Glomerular endothelial cell (primary cell): ENCODE measurements at places on chromosomes 5 and 9.

DNA sequence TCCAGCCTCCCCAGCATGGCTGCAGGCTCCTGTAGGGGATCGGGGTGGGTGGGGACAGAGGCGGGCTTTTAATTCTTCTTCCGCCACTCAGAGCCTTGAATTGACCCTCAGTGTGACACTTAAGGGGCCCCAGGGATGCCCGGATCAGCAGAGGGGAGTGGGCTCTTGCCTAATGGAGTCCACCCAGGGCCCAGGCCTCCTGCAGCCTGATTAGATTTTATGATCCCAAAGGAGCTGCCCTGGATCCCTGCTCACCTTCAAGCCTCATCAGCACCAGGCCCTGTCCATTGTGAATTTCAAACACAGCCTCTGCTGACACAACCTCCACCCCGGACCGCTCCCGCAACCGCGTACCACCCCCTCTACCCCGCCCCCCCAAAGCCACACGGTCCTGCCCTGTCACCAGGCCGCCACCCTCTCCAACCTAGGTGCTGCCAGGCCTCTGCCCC lies 214.1 kb upstream of the IER5L start:
- no peak for DNase-seq

DNA sequence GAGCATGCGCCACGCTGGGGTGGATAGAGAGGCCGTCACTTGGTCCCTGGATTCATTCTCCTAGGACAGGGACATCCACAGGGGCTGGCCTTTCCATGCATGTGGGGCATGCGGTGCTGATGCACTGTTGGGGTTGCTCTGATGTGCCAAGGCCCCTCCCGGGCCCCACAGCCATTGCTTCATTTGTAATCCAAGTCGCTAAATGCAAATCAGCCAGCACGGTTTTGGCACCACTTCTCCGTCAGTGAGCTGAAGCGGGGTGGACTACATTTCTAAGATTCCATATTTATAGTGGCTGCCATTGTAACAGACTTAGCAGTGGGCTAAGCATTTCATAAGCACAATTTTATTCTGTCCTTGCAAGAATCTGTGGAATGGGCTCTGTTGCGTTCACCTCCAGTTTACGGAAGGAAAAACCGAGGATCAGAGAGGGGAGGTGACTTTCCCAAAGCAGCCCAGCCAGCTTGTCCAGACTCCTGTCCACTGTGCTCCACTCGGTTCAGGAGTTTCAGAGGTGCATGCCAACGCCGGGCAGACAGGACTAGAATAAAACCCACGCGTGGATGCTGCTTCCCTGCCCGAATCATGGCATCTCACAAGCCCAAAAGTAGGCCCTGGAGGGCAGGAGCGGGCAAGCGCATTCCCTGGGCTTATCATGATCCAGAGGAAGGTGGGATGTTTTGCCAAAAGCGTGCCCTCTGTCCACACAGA lies 102.6 kb upstream of the COL5A1 start:
- DNase-seq: no peak

- no peak for DNase-seq
These were observed 224.0 kb downstream of the GAS1 start for GRCh38 chr9:86723346-86723745.

GRCh38 chr9:101578378-101578777 lies 16.4 kb downstream of the PPP3R2 start:
- DNase-seq: no peak

- DNase-seq: peak; percentile 75
These were observed 109.1 kb downstream of the SUSD1 start for GRCh38 chr9:112065806-112066606.

- no peak for DNase-seq
These were observed 145.6 kb downstream of the PPP2R2B start for GRCh38 chr5:146732962-146733361.

- no peak for DNase-seq
These were observed 325.0 kb downstream of the EDIL3 start for GRCh38 chr5:84059672-84060071.

GRCh38 chr9:107963246-107963645 lies 473.7 kb upstream of the KLF4 start:
- DNase-seq: no peak

DNA sequence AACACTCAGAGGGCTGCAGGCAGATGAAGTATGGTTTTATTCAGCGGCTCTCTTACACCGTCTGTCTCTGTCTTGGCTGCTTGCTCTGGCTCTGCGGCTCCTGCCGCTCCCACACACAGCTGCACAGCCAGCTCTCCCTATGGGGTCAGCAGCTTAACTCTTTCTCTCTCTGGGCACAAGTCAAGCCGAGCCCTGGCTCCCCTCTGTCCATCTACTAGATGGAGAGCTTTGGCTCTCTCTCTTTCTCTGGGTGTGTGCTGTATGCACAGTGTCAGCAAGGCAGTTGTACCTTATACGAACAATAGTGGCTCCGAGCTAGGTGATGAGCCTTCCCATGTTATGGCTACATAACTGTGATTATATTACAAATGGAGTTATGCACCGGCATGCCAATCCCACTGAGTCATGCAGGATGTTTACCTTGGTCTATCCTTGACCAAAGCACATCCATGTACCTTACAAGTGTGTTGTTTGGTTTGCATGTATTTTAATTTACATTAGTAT lies 19.3 kb upstream of the PPP2CA start:
- DNase-seq: no peak

DNA sequence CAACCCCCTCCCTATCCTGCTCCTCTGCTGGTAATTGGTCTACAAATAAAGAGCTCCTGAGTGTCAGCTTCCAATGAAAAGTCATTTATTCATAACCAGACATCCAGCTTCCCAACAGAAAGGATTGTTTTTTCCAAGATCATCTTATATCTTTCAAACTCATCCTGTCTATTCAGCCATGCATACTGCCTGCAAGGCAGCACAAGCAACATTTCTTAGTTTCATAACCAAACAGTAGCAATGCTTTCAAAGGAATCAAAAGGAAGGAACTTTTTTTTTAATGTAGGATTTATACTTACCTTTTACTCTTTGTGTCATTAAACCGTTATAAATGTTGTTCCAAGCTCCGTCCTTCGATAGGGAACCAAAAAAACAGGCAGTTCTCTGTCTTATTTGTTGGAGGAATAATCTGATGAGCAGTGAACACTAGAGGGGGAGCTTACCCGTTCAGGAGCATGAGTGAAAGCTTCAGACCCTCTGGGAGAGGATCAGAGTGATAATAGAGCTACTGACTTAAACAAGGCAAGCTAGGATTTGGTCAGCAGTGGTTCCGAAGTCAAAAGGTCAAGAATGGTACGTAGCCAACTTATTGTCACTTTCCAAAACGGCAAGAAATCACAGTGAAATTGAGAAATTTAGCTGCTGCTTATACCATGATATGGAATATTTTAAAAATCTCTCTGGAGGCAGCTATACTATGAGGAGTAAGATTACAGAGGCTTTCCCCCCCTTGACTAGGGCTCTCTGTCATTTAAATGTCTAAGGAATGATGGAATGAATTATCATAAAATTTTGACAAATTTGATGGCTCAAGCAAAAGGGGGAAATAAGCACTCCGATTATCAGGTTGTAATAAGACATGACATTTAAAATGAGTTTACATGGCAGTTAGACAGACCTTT lies 892.9 kb downstream of the NR2F1-AS1 start:
- no peak for DNase-seq

- DNase-seq: no peak
These were observed 11.5 kb upstream of the OTULINL start for GRCh38 chr5:14569948-14570691.

GRCh38 chr5:14767053-14767452 lies 102.5 kb downstream of the OTULIN start:
- DNase-seq: no peak

- no peak for DNase-seq
These were observed 1.7 kb upstream of the AGTPBP1 start for GRCh38 chr9:85743275-85744128.

DNA sequence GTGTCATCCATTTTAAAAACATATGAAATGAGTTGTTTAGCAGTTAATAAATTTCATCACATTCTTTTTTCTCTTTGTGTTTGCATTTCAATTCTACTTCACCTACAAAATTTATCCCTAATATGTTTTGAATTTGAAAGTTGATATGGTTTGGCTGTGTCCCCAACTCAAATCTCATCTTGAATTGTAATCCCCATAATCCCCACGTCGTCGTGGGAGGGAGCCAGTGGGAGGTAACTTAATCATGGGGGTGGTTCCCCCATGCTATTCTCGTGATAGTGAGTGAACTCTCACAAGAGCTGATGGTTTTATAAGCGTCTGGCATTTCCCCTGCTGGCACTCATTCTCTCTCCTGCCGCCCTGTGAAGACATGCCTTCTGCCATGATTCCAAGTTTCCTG lies 200.1 kb downstream of the EPB41L4A start:
- DNase-seq: no peak

GRCh38 chr5:141691286-141691866 lies 9.3 kb upstream of the ARAP3 start:
- DNase-seq: no peak

DNA sequence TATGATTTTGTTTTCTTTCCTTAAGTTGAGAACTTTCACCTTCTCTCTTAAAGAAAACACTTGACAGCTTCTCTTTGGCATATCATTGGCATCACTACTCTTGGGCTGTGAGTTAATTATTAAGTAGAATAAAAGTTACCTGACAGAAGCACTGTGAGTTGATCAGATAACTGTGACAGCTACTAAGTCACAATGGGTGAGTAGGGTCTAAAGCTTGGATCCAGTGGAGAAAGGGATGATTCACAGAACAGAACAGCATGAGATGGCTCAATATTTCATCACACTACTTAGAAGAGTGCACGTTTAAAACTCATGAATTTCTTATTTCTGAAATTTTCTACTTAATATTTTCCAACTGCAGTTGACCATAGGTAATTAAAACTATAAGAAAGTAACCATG lies 268.5 kb upstream of the NMUR2 start:
- DNase-seq: no peak

GRCh38 chr5:173832386-173832785 lies 55.8 kb upstream of the CPEB4 start:
- DNase-seq: no peak

DNA sequence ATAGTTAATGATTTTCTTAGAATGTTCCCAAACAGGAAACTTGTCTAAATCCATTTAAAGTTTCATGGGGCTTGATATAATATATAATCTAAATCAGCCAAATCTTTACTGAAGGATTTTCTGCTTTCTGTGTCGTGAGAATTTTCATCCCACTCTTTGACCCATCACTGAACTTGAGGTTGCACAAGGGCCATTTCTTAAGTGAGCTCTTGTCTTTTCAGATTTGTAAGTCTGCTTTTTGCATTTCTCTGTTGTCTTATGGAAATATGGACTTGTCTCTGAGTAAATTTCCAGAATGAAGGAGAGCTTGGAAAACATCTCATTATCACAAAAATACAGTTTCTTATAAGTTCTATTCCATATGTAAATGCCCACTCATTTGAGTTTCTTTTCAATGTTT lies 149.2 kb upstream of the ARRDC3 start:
- DNase-seq: no peak

GRCh38 chr9:83583151-83584014 lies 39.6 kb upstream of the IDNK start:
- no peak for DNase-seq

- DNase-seq: peak; percentile 42
These were observed 85.4 kb downstream of the HSD17B4 start for GRCh38 chr5:119537704-119538103.

DNA sequence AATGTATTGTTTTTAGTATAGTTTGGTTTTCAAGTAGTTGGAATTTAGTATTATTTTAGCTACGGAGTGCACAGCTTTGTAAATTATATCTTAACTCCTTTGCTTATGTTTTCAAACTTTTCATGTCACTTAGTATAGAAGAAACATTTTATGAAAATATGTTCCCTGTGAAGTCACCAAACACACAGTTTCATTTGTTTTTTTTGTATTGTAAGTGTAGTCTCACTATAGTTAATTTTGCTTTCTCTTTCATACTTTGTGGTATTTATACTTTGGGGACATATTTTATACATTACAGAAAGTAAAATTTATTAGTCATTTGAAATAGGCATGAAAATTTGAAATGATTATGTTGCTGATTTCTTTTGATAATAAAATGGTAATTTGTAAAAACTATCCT lies 5.0 kb downstream of the CHSY3 start:
- DNase-seq: no peak

- no peak for DNase-seq
These were observed 96.3 kb downstream of the GLDC start for GRCh38 chr9:6549106-6549800.

- no peak for DNase-seq
These were observed 61.0 kb upstream of the RAD23B start for GRCh38 chr9:107222020-107222522.

DNA sequence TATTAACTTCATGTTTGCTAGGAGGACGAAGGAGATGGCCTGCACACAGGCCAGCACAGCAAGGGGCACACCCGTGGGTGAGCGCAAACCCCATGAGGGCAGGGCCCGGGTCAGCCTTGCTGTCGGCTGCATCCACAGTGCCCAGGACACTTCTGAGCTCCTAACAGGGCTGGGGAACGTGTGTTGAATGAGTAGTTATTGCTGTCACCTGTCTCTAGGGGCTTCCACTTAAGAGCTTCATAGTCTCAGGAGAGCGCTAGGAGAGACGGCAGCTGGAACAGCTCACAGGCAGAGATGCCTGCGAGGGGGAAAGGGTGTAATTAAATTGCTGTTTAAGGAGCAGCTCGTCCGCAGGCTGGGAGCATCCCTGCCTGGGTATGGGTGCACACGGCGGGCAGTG lies 91.4 kb upstream of the NEURL1B start:
- no peak for DNase-seq

- no peak for DNase-seq
These were observed 44.0 kb downstream of the PTCD2 start for GRCh38 chr5:72364171-72364570.

DNA sequence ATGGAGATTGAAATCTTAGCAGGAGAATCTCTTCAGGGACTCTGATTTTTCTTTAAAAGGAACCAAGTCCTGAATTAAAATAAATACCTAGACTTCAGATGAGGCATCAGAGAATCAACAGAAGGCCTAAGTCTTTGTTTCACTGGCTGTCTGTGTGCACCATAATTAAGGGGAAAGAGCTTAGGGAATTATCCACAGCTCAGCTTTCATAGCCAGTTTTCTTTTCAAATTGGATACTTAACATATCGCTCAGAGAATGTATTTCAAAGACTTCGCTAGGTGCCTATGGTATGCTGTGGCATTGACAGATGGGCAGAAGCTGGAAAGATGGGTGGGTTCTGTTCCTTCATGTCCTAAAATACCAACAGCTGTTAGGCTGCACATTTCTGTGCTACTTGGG lies 325.8 kb downstream of the TMEM38B start:
- DNase-seq: no peak
